Diencephalon (tissue), 1 donor: ENCODE measurements at places on chromosomes 2 and 18. TPM values are rescaled to one million over a fixed set of nuclear protein-coding genes. Genes with fewer than 3 reads are reported as not detected.

The ZNF892 gene
- total RNA-seq: 28.8 TPM

The CHPF gene
- total RNA-seq: 45.0 TPM

The BCL2 gene
- total RNA-seq: 21.2 TPM

The C2orf74 gene
- total RNA-seq: 12.0 TPM

The HNRNPLL gene
- 98.7 TPM for total RNA-seq

The DCDC2C gene
- 0.69 TPM for total RNA-seq
